Endothelial cell of coronary artery (primary cell): ENCODE measurements at places on chromosomes 12 and 14. TPM values are rescaled to one million over a fixed set of nuclear protein-coding genes. Genes with fewer than 3 reads are reported as not detected.

The GALNT9 gene
- 0.36 and 1.1 TPM in 2 replicates for total RNA-seq

The CARMIL3 gene
- 0.09 TPM in 1 of 2 replicates, not detected in the other for total RNA-seq

The PLEKHD1 gene
- total RNA-seq = under 0.01 TPM in 1 of 2 replicates, not detected in the other

The DDX47 gene
- total RNA-seq = 59.3 and 75.1 TPM in 2 replicates

The TSHR gene
- not detected in 2 replicates for total RNA-seq
